ENCODE measurements at places on chromosomes 13 and 19.
A peak's percentile ranks its signal among the peaks of the same experiment; 100 is the strongest.

DNA sequence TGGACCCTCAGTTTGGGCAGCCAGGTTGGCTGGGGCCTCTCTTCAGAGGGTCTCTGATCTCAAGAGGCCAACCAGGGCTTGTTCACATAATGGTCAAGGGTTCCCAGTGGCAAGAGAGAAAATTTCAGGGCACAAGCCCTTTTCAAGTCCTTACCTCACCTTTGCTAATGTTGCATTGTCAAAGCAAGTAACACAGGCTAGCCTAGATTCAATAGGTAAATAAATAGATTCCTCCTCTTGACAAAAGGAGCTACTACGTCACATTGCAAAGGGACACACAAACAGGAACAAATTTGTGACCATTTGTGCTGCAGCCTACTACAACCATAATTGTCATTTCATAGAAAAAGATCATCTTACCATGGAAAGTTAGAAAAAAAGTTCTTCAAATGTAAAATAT is 33.9 kb upstream of the FRY start:
- DNase-seq: no peak

- no peak for DNase-seq
Measured at GRCh38 chr13:47503475-47503874, 497.6 kb downstream of the SUCLA2 start.

DNA sequence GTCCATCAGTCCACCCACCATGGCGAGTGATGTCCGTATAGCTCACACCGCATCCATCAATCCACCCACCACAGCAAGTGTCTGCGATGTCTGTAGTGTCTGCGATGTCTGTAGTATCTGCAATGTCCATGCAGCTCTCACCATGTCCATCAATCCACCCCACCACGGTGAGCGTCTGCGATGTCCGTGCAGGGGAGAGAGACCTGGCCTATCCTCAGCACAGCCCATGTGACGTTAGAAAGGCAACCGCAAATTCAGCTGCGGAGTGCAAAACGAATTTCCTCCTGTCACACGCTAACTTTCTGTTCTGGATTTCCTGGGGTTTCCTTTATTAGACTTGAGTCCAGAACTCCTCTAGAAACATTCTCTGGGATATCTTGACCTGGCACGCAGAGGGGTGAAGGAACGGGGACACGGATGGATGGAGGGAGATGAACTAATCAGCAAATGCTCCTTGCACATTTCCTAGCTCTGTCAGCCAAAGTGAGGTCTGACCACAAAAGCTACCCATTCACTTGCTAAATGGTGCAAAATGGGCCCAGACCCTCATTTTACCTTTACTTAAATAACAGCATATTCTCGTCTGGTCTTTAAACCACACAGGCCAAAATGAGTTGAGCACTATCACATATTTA is 18.3 kb downstream of the RASA3 start:
- DNase-seq: no peak

GRCh38 chr13:27476943-27477703 is 26.8 kb upstream of the MTIF3 start:
- DNase-seq: no peak

GRCh38 chr13:20525144-20525600 is 485 bp downstream of the CRYL1 start:
- DNase-seq: peak; percentile 40

DNA sequence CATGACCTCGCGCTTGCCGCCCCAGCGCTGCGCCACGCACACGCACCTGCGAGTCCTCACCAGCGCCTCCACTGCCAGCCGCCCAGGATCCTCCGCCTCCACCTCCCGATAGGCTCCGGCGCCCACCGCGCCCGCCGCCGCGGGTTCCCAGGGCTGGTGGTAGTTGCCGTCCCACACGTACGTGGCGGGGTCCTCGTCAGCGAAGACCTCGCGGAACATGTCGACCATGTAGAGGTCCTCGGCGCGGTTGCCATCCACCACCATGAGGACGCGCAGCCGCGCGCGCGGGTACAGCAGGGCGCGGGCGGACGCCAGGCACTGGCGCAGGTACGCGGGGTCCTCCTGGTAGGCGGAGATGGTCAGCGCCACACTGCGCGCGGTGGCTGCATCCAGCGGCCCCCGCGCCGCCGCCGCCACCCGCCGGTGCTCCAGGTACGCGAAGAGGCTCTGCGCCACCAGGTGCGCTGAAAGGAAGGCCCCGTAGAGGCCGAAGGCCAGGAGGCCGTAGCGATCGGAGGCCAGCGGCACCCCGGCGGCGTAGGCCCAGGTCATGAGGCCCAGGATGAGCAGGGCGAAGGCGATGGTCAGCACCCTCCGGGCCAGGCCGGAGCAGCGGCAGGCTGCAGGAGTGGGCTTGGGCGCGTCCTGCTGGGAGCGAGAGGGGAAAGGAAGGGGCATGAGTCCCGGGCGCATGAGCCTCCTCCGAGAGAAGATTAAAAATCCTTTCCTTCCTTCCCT is 4.4 kb downstream of the HAS1 start:
- no peak for DNase-seq

DNA sequence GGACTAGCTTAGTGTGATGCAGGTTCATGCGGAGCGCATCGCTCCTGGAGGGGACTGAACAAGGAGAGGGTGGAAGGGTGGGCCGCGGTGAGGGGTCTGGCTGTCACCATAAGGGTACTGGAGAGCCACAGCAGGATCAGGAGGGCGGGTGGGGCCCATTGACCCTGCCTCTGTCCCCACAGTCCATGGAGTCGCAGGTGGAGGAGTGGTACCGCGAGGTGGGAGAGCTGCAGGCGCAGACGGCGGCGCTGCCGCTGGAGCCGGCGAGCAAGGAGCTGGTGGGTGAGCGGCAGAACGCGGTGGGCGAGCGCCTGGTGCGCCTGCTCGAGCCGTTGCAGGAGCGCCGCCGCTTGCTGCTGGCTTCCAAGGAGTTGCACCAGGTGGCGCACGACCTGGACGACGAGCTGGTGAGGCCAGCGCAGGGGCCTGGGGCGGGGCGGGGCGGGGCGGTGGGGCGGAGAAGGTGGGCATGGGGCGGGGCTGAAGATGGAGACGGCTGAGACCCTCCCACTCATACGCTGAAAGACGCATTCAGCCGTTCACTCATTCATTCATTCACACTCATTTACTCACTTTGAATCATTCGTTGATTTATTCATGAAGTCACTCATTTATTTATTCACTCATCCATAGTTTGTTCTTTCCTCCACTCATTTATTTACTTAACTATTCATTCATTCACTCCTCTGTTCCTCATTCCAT is 27.5 kb upstream of the SHKBP1 start:
- DNase-seq: peak; percentile 82

- no peak for DNase-seq
Measured at GRCh38 chr19:16034180-16034579, 42.1 kb upstream of the TPM4 start.

DNA sequence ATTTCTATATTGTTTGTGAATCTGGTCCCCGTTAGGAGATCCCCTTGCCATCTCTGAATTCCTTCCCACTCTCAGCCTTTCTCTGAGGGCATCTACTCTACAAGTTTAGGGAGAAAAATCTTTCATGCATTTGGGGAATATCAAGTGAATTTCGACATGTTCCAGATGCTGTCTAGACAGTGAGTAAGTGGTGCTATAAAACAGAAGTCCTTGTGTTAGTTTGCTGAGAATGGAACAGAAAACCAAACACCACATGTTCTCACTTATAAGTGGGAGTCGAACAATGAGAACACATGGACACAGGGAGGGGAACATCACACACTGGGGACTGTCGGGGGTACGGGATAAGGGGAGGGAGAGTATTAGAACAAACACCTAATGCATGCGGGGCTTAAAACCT is 5.1 kb downstream of the OR7A10 start:
- no peak for DNase-seq

DNA sequence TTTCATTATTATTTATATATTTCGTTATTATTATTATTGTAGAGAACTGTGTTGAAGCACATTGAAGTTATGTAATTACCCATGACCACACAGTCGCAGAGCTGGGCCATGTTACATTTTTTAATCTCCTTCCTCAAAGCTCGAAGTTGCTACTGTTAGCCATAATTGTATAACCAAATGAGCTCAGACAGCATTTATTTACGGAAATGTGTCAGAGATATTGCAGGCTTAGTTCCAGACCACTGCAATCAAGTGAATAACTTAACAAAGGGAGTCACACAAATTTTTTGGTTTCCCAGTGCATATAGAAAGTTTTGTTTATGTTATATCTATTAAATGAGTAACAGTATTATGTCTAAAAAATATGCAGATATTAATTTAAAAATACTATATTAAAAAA is 147.1 kb upstream of the SLITRK1 start:
- no peak for DNase-seq

GRCh38 chr13:89486065-89486464 is 1814.9 kb downstream of the SLITRK5 start:
- no peak for DNase-seq

DNA sequence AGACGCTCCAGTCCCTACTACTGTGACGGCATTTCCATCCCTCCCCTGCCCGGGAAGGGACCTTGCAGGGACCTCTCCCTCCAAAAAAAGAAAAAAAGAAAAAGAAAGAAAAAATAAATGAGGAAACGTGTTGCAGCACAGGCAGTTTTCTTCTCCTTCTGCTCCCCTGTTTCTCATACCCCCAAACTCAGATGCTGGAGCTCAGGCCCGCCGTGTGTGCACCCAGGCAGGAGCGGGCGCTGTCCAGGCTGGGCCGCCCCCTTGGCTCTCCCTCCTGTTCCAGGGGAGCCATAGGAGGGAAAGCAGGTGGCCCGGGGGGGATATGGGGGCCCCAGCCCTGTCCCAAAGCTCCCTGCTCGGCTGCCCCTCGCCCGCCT is 5.8 kb downstream of the YIPF2 start:
- DNase-seq: no peak

GRCh38 chr13:33184530-33184929 is 101.0 kb downstream of the STARD13 start:
- DNase-seq: no peak

GRCh38 chr19:15108145-15108844 is 1.1 kb downstream of the SYDE1 start:
- no peak for DNase-seq

DNA sequence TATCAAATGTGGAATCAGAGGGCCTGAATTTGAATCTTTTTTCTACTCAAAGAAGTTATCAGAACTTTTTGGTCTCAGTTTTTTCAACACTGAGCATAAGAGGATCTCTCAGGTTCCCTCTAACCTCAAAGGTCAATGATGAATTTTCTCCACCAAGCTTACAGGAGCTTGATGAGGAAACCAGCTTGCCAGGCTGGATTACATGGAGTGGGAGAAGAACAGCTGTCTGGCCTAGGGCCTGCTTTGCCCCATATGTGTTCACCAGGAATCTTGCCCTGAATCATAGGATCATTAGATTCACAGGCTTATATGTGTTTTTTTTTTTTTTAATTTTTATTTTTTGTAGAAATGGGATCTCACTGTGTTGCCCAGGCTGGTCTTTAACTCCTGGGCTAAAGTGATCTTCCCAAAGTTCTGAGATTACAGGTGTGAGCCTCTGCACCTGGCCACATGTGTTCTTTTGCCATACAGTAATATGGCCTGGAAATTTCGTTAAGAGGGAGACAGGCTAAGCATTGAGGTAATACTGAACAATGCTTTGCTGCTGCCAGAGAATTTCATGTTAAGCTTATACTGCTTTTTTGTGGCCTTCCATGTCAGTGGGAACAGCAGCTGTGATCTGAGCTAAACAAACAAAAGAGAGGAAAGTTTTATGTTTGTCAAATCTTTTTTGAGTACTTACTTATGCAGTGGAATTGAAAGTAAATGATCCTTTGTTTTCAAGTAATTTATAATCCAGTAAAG is 110.6 kb downstream of the DNAJC3 start:
- no peak for DNase-seq

DNA sequence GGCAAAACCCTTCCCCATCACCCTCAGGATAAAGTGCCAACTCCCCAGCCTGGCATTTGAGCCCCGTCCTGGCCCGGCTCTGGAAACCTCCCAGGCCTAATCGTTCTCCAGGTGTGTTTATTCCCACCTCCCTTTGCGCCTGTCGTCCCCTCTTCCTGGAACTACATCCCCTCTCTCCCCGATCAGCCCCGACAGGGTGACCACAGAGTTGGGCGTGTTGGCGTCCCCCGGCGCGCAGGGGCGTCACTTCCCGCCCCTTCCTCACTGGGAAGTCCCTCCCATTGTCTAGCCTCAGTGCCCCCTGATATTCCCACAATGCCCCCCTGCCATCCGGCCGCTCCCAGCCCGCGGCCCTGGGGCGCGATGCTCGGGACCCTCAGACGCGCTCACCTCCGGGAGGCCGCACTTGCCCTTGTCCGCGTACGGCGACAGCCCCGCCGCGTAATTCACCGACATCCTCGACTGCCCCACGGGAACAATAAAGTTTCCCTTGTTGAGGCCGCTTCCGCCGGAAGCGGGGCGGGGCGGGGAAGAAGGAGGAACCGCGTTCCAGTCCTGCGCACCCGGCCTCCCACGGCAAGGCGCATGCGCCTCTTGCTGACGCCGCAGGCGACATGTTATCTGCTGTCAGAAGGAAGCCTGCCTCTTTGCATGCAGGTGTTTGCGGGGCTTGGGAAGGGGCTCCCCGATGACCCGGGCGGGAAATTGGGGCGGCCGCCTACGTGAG is at the start of the genes ANKRD24 and SIRT6:
ANKRD24 (plus strand) TSS at position 606 of the 727 bp plus-strand sequence. CDS start 3,737 bp downstream, outside the sequence.
SIRT6 (minus strand) TSS at position 480 of the 727 bp plus-strand sequence; CDS start at position 456, 24 bp downstream.
- DNase-seq: peak; percentile 97

DNA sequence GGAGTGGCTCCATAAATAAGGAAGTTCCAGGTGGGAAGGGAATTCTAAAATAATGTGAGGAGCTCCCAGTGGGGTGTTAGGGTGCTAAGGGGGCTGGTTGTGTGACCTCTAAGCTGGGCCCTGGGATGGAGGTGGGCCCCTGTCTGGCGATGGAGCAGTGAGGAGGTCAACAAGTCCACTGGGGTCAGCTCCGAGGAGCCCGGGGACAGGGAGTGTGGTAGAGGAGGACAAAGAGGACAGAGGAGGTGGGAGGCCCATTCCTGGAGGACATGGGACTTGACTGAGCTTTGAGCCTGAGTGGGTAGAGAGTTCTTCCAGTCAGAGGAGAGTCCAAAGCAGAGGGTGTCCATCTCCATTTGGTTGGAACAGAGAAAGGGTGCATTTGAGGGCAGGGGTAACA is 390.2 kb downstream of the TSHZ3 start:
- no peak for DNase-seq

DNA sequence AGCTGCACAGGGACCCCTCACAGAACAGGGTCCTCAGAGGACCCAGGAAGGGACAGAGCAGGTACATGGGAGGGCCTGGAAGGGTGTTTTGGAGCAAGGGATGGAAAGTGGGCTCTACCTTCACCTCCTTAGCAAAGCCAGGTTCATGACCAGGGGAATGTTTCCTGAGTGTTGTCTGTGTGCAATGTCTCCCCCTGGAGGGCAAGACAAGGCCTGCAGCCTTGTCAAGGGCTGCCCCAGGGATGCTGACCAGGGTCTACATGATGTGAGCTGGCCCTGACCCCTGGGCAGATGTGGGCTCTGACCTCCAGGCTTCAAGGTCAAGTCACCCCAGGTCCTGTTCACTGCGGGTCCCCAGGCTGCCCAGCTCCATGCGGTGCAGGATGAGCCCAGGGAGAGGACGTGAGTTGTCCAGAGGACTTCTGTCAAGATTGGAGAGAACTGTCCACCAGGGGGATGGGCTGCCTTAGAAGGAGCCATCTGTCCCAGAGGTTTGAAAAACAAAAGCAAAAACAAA is 1.0 kb upstream of the CEACAM1 start:
- peak; percentile 77 for DNase-seq

GRCh38 chr13:112322557-112322956 is 53.6 kb upstream of the SPACA7 start:
- DNase-seq: no peak
